NCI-H524 (cell line): ENCODE measurements at places on chromosomes 13 and 19.

DNA sequence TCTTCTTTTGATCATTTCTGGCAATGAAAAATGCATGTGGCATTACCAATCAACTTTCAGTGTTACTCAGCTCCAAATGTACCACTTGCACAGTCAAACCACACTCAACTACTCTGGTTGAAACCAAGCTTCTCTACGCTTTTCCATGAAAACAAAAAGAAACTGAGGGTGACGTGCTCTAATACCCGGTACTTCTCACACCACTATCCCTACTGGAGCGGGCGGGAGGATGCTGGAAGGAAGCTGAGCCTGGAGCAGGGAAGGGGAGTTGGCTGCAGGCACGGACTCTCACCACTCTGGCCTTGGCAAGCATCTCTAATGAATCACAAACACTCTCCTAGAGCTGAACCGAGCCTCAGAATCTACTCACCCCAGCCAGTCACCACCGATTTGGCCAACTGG is 48.2 kb downstream of the STK24 start:
- DNase-seq: no peak

- no peak for DNase-seq
Measured at GRCh38 chr13:74206061-74206561, 71.9 kb upstream of the KLF12 start.

GRCh38 chr13:112213467-112214255 is 146.7 kb downstream of the SOX1 start:
- DNase-seq: peak; percentile 19

DNA sequence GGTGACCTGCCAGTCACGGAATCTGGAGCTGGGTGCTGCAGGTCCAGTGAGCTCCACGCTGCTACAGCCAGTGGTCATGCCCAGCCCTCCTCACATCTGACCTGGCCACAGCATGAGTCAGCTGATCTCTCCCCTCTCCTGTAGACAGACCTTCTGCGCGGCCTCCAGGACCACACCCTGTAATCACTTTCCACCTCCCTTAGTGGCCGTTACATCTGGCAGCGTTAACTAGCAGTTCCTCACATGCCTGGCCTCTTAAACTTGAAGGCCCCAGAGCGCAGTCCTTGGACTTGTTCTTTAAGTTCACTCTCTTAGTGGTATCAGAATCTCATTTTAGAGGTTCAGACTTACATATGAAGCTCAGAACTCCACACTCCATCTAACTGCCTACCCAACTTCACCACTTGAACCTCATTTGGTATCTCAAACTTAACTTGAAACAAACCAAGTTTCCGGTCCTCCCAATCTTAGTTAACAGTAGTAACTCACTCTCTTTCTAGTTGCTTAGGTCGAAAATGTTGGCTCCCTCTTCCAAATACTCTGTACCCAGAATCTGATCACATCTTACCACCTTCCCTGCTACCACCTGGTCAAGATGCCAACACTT is 22.7 kb downstream of the MIPEP start:
- no peak for DNase-seq

GRCh38 chr13:34672631-34673030 is 269.4 kb upstream of the NBEA start:
- DNase-seq: no peak

DNA sequence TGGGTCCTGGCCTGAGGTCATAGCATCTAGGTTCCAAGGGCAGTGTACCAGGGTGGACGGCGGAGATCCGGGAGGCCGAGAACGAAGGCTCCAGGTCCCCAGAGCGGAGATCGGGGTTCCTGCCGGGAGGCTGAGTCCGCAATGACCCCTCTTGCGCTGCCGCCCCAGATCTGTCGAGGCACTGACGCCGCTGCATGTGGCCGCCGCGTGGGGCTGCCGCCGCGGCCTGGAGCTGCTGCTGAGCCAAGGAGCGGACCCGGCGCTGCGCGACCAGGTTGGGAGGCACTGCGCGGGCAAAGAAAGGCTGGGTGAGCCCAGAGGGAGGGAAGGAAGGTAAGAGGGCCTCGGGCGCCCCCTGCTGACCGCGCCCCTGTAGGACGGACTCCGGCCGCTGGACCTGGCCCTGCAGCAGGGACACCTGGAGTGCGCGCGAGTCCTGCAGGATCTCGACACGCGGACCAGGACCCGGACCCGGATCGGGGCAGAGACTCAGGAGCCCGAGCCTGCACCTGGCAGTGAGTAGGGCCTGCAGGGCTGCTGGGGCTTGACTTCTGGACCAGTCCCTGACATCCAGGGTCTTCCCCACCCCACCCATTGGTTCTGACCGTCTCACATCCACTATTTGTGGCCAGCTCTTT is 906 bp downstream of the ANKLE1 start:
- DNase-seq: peak; percentile 91

DNA sequence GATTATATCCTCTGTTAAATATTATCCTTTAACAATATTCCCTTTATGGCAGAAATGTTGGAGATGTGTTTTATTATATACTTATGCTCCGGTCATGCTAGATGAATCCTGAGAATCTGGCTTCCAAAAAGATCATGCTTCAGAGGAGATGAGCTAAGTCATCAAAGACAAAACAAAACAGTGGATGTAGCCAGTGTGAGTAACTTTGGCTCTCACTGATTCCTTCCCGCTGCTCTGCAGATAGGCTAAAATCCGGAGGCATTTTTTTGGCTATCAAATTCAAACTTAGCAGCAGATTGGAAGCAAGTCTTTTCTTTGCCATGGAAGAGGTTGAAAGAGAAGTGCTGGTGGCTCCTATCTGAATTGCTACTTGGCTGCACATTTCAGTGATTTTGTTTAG is 295.9 kb downstream of the GPC6 start:
- no peak for DNase-seq

- no peak for DNase-seq
Measured at GRCh38 chr13:97535614-97536013, 101.6 kb downstream of the RAP2A start.

- DNase-seq: no peak
Measured at GRCh38 chr13:109804654-109805053, 18.3 kb upstream of the IRS2 start.

DNA sequence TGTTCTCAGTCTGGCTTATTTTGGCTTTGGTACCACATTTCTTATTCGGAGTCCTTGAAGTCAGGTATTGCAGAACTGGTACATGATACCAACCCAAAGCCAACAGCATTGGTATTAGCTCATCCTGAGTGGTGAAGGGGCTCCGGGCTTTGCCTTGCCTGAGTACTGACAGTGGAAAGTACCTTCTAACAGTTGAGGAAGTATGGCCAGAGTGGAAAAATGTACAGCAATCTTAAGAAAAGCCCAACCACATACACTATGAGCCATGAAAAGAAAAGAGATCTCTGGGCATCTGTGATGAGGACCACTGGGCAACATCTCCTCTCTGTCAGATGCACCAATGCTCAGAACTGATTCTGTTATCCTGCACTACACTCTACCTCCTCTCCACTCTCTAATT is 8.3 kb downstream of the LCP1 start:
- DNase-seq: no peak

DNA sequence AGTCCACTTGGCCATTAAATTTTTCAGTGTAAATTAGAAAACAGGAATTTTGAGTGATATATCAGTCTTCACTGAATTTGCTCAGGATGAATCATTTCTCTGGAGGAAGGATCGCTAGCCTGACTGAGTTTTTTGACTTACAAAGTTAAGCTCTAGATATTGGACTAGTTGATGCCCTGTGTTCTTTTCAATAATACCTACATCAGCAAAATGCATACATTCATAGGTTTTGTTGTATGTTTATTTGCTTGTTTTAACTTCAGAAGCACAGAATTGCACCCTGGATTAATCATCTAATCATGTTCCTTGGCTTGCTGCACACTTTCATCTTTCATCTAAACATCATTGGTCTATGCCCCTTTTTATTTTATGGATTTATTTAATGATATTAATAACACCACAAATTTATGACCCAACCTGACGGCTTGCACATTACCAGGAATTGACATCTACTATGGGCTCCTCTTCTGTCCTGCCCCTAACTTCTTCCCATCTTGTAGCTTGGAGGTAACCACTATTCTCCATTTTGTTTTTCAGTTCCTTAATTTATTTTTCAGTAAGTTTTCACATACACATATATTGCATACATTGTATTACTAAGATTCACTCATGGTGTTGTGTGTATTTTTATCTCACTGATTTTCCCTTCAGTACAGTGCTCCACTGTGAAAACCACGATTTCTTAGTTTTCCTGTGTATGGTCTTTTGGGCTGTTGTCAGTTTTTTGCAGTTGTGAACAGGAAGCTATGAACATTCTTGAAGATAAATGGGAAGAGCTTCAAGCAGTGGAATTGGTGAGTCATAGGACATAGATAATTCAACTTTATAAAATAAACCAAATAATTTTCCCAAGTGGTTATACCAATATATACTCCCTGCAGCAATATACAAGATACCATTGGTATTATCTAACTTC is 23.3 kb downstream of the COMMD6 start:
- DNase-seq: no peak

DNA sequence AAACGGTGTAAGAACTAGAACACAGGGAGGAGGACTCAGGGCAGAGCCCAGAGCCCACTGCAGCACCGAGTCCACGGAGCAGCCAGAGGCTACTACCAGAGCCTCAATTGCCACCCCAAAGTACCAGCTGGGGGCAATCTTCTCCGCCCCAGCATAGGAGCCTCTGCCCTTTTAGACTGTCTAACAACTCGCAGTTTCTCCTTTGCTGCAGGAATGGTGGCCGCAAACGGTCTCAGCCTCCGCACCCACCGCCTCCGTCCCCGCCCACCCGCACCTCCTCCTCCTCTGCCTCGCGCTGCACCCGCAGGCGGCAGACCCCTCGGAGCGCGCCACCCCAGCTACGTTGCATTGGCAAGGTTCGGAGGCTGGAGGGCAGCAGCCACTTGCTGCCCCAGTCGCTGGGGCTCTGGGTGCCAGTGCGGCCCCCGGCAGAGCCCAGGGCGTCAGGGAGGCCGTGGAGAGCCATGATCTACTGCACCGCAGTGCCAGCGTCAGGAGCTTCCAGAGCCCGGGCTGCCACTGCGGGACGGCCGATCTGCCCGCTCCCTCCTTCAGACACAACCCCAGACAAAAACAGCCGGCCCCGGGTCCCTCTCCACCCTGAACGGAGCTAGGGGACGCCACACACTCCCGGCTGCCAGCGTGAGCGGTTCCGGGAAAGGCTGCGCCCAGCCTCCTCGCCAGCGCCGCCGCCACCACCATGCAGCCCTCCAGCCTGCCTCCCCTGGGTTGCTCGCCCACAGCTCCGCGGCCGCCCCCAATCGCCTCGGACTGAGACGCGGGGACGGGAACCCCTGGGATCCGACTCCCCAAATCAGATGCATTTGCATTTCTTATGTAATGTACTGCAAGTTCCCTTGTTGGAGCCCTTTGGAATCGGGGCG is 1.8 kb downstream of the FGF14 start:
- peak; percentile 68 for DNase-seq
